ENCODE measurements at places on chromosomes 2 and 18. TPM values are rescaled to one million over a fixed set of nuclear protein-coding genes. Genes with fewer than 3 reads are reported as not detected.
A peak's percentile ranks its signal among the peaks of the same experiment; 100 is the strongest.

- DNase-seq: no peak
Observed at GRCh38 chr2:149075853-149076252, 37.4 kb downstream of the LYPD6B start.

The SPOPL gene
- polyA plus RNA-seq: 27.2 TPM

The GPR45 gene
- polyA plus RNA-seq: 0.22 TPM

The TEKT4 gene
- 0.17 TPM for polyA plus RNA-seq

The CDH19 gene
- 0.39 TPM for polyA plus RNA-seq

GRCh38 chr2:15040429-15041084, 408.0 kb downstream of the LRATD1 start:
- DNase-seq: no peak

DNA sequence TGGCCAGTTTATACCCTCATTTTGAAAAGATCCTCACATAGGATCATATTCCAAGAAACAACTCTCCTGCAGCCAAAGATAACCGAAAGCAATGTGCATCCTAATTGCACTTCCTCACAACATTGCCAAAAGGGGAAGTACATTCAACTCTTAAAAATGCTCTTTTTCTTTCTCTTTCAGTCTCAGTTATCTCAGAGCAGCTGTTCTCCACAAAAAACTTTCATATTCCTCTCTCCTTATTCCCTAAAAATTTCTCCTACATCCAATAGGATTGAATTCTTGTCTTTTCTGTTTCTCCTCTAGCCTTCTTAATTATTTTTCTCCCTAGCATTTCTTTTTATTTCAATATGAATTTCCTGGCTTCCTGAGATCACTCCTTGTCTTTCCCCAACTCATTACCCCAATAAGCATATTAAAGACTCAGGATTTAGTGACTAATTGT, 7.4 kb upstream of the VRK2 start:
- DNase-seq: no peak

The DCDC2C gene
- polyA plus RNA-seq: not detected

The TMEM178A gene
- 116 TPM for polyA plus RNA-seq

GRCh38 chr2:131026919-131027318, 66.3 kb downstream of the FAM168B start:
- DNase-seq: no peak

GRCh38 chr18:63617049-63617914, 26.8 kb downstream of the SERPINB4 start:
- no peak for DNase-seq

- DNase-seq: no peak
Observed at GRCh38 chr18:44834867-44835469, 154.3 kb downstream of the SETBP1 start.

GRCh38 chr2:1818404-1818803, 74.1 kb upstream of the PXDN start:
- no peak for DNase-seq

DNA sequence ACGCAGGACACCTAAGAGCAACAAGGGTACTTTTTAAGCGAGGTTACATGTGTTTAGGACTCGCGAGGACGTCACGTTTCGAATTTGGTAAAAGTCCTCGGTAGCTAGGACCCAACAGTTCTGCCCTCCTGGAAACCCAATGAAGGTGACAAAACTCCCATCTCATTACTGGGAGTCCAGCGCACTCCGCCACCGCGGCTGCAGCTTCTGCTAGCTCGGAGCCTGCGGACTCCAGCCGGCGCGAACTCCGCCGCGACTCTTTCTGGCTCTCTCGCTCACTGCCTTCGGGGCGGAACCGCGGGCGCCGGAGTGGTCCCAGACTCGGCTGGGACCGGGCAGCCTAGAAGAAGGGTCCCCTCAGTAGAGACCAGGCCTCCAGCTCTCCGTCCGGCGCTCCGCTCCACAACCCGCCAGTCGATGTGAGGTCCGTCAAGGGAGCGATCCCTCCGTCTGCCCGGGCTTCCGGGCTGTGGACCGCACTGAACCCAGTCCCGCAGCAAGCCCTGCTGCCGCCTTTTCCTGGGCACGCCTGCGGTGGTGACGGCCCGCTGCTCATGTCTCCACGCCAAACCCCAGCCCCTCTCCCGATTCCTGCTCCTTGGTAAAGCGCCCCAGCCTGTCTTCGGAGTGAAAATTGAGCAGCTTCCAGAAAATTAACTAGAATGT, 3.0 kb upstream of the OSR1 start:
- DNase-seq: peak; percentile 24

The FAP gene
- polyA plus RNA-seq: 9.3 TPM

DNA sequence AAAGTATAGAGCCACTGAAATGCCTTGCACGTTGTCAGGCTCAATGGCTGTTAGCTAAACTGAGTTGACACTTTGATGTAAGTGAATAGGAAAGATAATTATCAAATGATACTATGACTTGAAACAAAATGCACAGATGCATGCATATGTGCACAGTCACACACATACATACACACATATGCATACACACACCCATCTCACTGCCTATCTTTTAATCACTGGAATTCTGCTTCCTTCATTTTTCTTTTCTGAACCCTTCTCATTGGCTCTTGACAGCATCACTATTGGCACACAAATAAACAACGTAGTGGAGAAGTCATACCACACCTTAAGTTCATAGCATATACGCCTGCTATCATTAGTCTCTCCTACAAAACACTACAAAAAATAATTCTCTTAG, 154.9 kb upstream of the NCKAP5 start:
- DNase-seq: no peak

DNA sequence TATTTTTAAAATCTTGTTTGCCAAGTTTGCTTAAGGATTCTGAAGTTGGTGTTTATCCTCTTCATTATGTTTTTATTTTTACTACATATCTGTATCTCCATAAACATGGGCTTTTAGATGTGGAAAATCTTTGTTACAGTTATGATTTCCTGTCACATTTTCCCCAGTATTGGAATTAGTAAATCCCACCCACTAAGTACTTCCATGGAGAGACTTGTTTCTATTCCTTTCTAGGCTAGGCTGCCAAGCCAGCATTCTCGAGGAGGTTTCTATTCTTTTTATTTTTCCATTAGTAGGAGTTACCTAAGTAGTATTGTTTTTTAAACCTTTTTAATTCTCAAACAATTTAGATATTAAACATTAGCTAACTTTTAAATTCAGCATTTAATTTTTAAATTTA, 22.1 kb downstream of the PKP4 start:
- DNase-seq: no peak

GRCh38 chr18:32333781-32334180, 136.9 kb downstream of the GAREM1 start:
- no peak for DNase-seq

The CGREF1 gene
- polyA plus RNA-seq: 8.1 TPM

DNA sequence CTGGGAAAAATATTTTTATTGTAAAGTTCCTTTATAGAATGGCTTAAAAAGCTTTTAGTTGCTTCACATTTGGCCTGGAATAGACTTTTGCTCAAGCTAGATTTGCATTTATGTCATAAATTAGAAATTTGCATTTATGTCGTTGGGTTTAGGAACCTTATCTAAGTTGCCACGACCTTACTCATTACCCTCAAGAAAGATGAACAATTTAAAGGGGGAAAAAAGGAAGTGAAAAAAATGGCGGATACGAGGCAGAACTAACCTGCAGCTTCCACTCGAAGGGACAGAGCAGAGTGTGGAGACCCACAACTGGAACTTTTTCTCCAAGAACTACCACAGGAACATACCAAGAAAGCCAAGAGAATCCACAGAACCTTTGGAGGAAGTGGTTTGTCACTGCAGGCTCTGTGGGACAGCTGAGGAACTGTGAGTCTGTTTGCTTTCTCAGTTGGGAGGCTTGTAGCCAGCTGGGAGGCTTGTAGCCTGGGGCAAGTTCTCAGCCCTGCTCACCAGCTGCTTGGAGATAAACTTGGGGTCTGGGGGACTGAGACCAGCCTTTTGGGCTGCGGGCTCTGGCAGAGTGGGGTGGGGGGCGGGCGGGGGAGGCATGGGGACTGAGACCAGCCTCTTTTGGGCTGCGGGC, 349.9 kb upstream of the MEIS1 start:
- DNase-seq: no peak

The EXOC6B gene
- polyA plus RNA-seq: 21.8 TPM

DNA sequence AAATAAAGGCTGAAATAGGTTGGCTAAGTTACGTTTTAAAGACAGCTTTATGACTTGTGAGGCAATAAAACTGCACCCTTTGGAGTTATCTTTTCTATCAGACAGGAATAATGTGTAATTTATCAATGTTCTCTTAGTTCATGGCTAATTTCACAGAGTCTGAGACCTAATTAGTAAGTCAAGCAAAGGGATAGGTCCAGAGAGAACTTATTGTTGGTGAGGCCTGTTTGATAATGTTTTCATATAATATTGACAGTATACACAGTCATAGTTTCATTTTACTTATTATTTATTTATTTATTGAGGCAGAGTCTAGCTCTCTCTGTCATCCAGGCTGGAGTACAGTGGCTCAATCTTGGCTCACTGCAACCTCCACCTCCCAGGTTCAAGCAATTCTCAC, 1.9 kb upstream of the IL36RN start:
- DNase-seq: no peak

The UGT1A6 gene
- 2.8 TPM for polyA plus RNA-seq

- DNase-seq: no peak
Observed at GRCh38 chr2:105307550-105307949, 22.0 kb downstream of the TGFBRAP1 start.

- no peak for DNase-seq
Observed at GRCh38 chr2:156784020-156784701, 348.0 kb downstream of the GPD2 start.

The SERPINB2 gene
- polyA plus RNA-seq: not detected

DNA sequence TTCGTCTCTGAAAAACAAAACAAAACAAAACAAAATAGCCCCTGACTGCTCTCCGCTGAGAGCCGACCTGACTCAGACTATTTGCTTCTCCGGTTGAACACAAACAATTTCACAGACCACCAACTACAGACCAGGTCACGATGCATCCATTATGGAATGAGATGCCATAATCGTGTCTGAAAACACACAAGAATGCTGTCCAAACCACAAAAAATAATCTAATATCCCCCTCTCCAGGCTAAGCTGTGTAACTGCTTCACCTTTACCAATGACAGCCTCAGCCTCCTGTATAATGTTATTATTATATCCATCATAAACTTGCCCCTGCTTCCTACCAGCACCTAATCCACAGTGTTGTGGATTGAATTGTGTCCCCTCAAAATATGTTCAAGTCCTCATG, 114.7 kb downstream of the DNAH6 start:
- peak; percentile 11 for DNase-seq

- no peak for DNase-seq
Observed at GRCh38 chr2:46385786-46386577, 88.8 kb downstream of the EPAS1 start.

The SLC16A14 gene
- 6.7 TPM for polyA plus RNA-seq

- no peak for DNase-seq
Observed at GRCh38 chr2:140424471-140424870, 1644.3 kb upstream of the NXPH2 start.

The LGALSL gene
- polyA plus RNA-seq: 34.6 TPM

DNA sequence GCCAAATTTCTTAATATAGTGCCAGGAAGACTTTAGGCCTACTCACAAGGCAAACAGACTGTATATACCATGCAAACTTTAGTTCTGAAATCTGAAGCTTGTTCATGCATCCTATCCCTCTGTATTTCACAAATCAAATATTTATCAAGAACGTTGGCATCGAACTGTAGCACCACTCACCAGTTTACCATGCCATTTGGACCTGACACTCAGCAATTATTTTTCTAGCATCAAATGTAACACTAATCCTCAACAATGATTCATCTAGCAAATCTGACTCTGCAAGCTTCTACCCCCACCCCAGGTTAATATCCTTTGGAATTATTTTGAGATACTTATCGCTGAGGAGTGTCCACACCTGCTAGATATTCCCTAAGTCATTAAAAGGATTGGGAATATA, 1506.6 kb downstream of the LRP1B start:
- no peak for DNase-seq

GRCh38 chr18:68299906-68300305, 415.0 kb downstream of the TMX3 start:
- no peak for DNase-seq

The GFPT1 gene
- 31.0 TPM for polyA plus RNA-seq

The LRRTM4 gene
- 0.87 TPM for polyA plus RNA-seq

DNA sequence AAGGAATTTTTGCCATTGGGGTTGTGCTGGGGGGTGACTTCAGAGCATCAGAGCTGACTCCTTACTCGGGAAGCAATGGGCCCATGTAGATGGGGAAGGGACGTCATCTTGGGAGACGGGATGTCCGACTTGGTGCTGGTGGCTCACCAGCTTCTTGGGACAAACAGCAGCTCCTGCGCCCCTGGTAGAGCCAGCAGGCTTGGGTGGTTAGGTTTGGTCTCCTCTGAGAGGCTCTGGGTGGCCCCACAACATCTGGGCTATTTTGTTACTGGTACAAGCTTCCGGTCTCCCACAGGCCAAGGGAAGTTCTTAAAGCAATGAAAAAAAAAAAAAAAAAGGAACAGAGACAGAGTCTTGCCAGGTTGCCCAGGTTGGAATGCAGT, 1.8 kb downstream of the NGEF start:
- DNase-seq: no peak

The MOCOS gene
- 1.7 TPM for polyA plus RNA-seq

- DNase-seq: no peak
Observed at GRCh38 chr2:38966678-38967077, 77.0 kb downstream of the ARHGEF33 start.

- DNase-seq: no peak
Observed at GRCh38 chr18:39746201-39746600, 2180.6 kb upstream of the CELF4 start.

The TBR1 gene
- polyA plus RNA-seq: 0.01 TPM

- no peak for DNase-seq
Observed at GRCh38 chr18:36819621-36820020, 9.2 kb downstream of the TPGS2 start.

All from renal pelvis (tissue), 12 donors.